Renal pelvis (tissue), 12 donors: ENCODE measurements at places on chromosomes 1 and 21. TPM values are rescaled to one million over a fixed set of nuclear protein-coding genes. Genes with fewer than 3 reads are reported as not detected.

GRCh38 chr1:201252944-201253371 lies 30.3 kb upstream of the PKP1 start:
- no peak for DNase-seq

DNA sequence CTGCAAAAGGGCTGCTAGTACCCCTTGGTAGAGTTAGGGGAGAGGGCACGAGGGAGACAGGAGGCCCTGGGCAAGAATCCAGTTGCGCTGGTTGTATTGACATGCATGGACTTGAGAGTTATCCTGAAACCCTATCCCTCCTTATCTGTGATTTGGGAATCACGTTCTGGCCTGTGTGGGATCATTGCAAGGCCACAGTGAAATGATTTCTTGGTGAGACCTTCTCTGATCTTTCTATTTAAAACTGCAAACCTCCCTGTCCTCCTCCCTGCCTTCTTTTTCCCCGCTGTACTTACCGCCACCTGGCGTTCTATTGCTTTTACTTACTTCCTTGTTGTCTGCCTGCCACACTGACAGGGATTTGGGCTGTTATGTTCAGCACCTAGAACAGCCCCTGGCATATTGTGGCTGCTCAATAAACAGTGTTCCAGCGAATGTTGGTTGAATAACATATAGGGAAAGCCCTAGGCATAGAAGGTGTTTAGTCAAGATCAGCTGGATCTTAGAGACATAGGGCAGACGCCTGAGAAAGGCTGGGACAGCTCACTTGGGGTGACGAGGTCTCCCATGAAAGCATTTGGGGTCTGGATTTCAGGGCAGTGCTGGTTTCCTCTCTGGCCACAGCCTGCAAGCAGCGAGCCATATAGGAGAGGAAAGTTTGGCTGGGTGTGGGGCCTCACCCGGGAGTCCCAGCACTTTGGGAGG lies 25.6 kb downstream of the ALPL start:
- peak; percentile 60 for DNase-seq

DNA sequence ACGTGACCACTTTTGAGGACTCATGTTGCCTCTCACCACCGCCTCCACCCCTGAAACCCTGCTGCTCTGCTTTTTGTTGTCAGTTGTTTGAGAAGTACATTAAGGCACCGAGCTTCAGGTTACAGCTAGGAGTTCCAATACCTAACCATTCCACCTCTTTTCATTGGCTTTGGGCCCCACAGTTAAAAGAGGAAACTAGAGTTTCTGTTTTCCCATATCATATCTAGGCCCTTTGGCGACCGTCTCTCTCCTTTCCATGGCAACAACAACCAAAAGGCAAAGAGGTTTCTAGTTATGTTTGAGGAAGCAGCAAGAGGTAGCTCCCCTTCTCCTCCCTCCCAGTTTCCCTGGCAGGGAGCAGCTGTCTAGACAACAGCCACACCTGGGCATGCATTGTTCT lies 5.9 kb downstream of the ANKRD35 start:
- no peak for DNase-seq

- no peak for DNase-seq
Observed at GRCh38 chr21:43728154-43728466, 9.2 kb downstream of the PDXK start.

GRCh38 chr1:151988405-151988923 lies 5.2 kb downstream of the S100A10 start:
- DNase-seq = no peak

- DNase-seq = no peak
Observed at GRCh38 chr1:216702170-216702569, 21.1 kb downstream of the ESRRG start.

- no peak for DNase-seq
Observed at GRCh38 chr1:168606096-168606495, 29.7 kb downstream of the XCL1 start.

DNA sequence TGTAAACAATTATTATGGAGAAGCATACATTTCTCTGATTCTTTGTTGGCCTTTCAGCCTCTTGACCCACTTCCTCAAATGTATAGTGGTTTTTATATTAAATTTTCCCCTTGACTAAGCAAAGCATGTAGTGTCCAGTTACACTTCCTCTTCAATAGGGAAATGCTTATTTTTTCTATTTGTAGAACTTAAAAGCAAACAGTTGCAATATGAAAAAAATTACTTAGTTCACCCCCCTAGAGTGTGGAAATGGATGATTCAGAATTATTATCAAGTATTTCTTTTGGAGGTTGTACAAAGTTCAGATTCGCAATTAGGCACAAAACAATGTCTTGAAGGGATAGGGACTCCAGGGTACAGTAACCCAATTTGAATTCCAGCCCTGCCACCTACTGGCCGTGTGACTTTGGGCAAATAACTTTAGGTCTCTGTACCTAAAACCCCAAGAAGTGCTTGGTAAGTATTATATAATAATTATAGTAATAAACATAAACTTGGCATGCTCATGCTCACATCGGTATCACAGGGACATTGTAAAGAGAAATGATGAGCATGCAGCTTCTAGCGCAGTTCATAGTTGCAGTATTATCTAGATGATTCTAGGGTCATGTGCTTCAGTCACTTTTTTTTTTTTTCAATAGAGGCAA lies 28.6 kb upstream of the IFNGR2 start:
- DNase-seq = no peak

DNA sequence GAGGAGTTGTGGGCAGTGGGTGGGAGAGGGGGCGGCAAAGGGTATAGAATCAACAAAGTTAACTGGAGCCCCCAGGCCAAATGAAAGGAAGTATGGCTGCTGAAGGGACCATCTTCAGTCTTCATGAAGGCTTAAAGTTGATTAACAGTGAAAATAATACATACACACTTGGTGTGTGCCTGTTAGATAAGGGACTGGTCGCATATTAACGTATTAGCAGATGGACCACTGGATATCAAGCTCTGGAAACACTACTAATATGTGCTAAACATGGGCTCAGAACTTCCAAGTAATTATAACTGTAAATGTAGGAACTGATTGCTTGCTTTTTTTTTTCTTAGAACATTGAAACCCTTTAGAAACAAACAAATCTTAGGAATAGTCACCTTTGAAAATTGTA lies 224.7 kb upstream of the KIAA0040 start:
- no peak for DNase-seq

GRCh38 chr1:83034851-83035250 lies 964.1 kb downstream of the TTLL7 start:
- DNase-seq = no peak

DNA sequence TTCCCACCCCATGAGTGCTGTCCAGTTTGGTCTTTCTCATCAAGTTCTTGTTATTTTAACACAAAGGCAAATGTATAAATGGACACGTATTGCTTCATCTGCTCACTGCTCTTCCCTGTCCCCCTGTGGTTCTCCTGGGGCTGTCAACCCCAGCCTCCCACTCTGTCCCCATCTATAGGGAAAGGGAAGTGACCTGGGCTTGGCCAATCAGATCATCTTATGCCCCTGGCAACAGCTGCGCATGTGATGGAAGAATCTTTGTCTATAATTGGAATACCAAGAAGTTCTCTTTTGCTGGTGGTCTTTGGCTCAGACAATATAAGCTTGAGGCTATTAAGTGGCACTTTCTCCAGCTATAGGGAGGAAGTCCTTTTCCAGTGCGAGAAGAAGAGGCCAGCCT lies 4.7 kb upstream of the CCSAP start:
- DNase-seq = no peak

- DNase-seq = no peak
Observed at GRCh38 chr1:25111706-25112105, 120.6 kb downstream of the SYF2 start.

- DNase-seq = no peak
Observed at GRCh38 chr1:166858726-166859419, 17.2 kb downstream of the TADA1 start.

DNA sequence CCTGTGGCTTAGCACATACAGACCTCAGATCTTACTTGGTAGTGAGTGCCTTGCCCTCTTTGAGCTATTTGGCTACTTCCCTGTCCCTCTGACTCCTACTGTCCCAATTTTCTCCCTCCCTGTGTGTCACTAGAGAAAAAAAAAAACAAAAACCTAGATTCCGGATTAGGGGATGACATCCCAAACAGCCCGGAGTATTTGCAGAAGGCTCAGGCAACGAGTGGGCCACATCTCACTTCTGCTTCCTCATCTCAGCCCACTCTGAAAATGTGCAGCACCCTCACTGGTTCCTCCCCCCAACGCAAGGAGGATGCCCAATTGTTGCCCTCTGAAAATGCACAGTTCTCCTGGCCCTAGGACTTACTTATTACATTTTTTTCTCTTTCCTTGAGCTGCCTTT lies 4.9 kb downstream of the NHLH1 start:
- DNase-seq = no peak

- DNase-seq = no peak
Observed at GRCh38 chr1:4298361-4299083, 355.9 kb upstream of the AJAP1 start.

DNA sequence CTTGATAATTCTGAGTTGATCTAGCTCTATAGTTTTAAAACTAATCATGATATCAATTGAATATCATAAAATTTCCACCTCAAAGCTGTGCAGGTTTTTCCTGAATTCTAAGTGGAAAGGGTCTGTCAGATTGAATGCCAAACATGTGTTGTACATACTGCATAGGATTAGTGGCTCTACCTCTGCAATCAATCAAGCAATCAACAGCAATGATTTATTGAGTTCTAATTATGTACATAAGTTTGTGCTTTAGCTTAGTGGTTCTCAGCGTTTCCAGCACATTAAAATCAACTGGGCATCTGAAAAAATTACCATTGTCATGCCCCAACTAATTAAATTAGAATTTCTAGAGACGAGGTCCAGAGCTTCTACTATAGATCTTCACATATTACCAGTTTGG lies 251.5 kb downstream of the BACH1 start:
- no peak for DNase-seq

- DNase-seq = no peak
Observed at GRCh38 chr21:44329086-44329889, 9.9 kb downstream of the CFAP410 start.

GRCh38 chr21:45393833-45394638 lies 10.9 kb upstream of the COL18A1 start:
- DNase-seq = no peak

DNA sequence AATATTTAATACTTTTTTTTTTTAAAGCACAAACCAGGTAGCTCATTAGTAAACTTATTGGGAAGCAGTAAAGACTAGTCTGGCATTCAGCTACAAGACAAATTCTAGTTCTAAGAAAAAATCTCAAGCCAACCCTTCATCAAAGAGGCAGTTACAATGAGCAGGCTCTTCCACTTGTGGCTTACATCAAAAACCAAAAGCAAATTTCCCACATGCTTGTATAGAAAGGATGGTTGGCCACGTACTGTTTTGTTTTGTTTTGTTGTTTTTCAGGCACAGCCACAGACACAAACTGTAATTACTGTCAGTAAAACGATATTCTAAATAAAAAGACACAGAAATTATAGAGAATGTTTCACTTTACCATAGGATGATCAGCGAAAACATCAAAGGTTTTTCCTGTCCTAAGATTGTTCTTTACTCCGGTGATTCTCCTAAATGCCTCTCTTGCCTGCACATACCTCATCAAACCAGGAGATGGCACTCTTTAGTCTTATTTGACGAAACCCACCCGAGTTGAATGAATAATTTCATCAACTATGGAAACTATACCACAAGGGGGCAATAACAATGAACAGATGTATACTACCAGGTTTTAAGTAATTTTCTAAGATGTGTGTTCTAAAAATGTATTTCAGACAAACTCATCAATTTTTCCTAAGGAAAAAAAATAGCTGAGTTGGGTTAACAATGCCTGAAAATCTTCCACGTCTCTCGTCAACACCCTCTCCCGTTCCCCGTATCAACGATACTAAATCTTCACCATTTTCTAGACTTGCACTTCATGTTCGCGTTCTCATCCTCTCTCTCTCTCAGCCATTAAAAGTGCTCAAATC lies 26.9 kb downstream of the RPL5 start:
- DNase-seq = peak; percentile 84

DNA sequence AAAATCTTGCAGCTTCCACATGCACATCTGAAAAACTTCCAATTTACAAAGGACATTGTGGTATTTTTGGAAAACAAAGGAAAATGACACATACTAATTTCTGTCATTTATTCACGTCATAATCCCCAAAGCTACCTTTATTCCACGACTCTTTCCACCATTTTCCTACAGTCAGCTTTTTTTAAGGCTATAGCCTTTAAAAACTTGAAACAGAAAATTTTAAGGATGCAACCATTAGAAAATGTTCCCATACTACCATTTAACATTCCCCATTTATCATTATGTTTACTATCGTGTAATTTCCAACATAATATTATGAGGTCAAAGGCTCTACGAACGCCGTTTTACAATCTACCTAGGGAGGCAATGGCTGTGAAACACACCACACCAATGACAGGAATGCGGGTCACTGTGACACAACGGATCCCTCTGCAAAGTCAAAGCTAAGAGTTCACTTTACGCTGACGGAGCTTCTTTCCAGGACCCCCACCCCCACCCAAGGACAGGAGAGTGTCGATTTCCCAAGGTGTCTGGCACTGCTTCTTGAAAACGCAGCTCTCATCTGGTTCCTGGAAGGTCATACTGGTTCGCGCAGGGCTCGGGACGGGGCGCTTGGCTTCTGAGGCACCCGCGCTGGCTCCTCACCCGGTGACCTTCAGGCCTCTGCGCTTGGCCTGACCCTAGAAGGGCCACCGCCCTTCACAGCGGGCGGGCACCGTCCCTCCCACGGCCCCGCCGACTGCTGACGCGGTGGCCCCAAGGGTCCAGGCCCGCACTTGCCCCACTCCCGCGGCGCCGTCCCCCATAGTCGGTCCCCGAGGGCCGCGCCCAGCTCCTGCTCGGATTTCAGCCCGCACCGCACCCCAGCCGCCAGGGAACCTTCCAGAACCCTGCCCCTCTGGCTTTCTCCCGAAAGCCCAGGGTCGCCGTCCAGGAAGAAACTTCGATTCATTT lies 50.5 kb upstream of the ATF3 start:
- peak; percentile 35 for DNase-seq

SPRR2F gene
- not detected for polyA plus RNA-seq

VAMP4 gene
- 17.7 TPM for polyA plus RNA-seq

PADI6 gene
- not detected for polyA plus RNA-seq

OR2L8 gene
- not detected for polyA plus RNA-seq

ICOSLG gene
- 9.0 TPM for polyA plus RNA-seq

MIXL1 gene
- 0.16 TPM for polyA plus RNA-seq

EMC1 gene
- polyA plus RNA-seq = 58.0 TPM

TFF2 gene
- 0.13 TPM for polyA plus RNA-seq

CELA3A gene
- not detected for polyA plus RNA-seq

OLFML3 gene
- 131 TPM for polyA plus RNA-seq

PLA2G2C gene
- 0.12 TPM for polyA plus RNA-seq
